ENCODE measurements at places on chromosomes 12 and 14. TPM values are rescaled to one million over a fixed set of nuclear protein-coding genes. Genes with fewer than 3 reads are reported as not detected.

Gene RBM25
- 51.5 TPM for total RNA-seq

Gene ACIN1
- 52.5 TPM for total RNA-seq

Gene MTERF2
- total RNA-seq = 7.7 TPM

Gene NPFF
- total RNA-seq = not detected

Gene KRT77
- 0.96 TPM for total RNA-seq

Gene BDKRB1
- 16.6 TPM for total RNA-seq

Gene ZDHHC22
- 0.24 TPM for total RNA-seq

Gene TMEM63C
- 3.4 TPM for total RNA-seq

Gene ARL1
- total RNA-seq = 82.1 TPM

Gene ANO4
- 1.4 TPM for total RNA-seq

Gene GPRC5A
- total RNA-seq = 42.1 TPM

Gene C3AR1
- 9.6 TPM for total RNA-seq

Gene RHEBL1
- 3.9 TPM for total RNA-seq

Gene FAM181A
- not detected for total RNA-seq

Gene SERPINA9
- 1.4 TPM for total RNA-seq

Gene IKZF4
- total RNA-seq = 4.3 TPM

Gene PSMA6
- total RNA-seq = 117 TPM

Gene SLC7A7
- total RNA-seq = 4.8 TPM

Gene MIPOL1
- 65.0 TPM for total RNA-seq

Gene KRT85
- total RNA-seq = not detected

Gene HCAR1
- 3.4 TPM for total RNA-seq

Gene TAS2R8
- 1.7 TPM for total RNA-seq

Gene LPAR5
- total RNA-seq = 6.3 TPM

Gene LRRIQ1
- 30.8 TPM for total RNA-seq

Gene CIROP
- 0.72 TPM for total RNA-seq

Gene RFX4
- 2.2 TPM for total RNA-seq

Gene CARMIL3
- 1.2 TPM for total RNA-seq

Gene DIABLO
- total RNA-seq = 68.6 TPM

Gene BCAT1
- total RNA-seq = 122 TPM

Gene ESR2
- 1.2 TPM for total RNA-seq

Gene NOVA1
- 51.5 TPM for total RNA-seq

Gene CAND1
- total RNA-seq = 109 TPM

Gene NID2
- 42.4 TPM for total RNA-seq

Gene PRICKLE1
- total RNA-seq = 22.4 TPM

Gene OR6C2
- 11.8 TPM for total RNA-seq

Gene DIO2
- total RNA-seq = 4.8 TPM

Gene DLGAP5
- total RNA-seq = 16.9 TPM

Gene GALNT6
- 6.3 TPM for total RNA-seq

Gene CRIP1
- total RNA-seq = 24.1 TPM

Gene CCDC175
- total RNA-seq = 0.96 TPM

Gene CLEC1A
- total RNA-seq = 3.1 TPM

Gene TMPRSS12
- 1.9 TPM for total RNA-seq

Gene KRT71
- not detected for total RNA-seq

Gene KLRF1
- total RNA-seq = 1.9 TPM

Gene ZC2HC1C
- 0.48 TPM for total RNA-seq

Gene SRRM4
- 0.96 TPM for total RNA-seq

Gene AJUBA
- 69.1 TPM for total RNA-seq

Gene GPR84
- total RNA-seq = 2.9 TPM

Gene GALNT16
- 0.96 TPM for total RNA-seq

Gene TAS2R46
- 17.3 TPM for total RNA-seq

Gene CLEC6A
- 3.9 TPM for total RNA-seq

Gene ZNF219
- total RNA-seq = 43.3 TPM

Gene PTGES3
- total RNA-seq = 72.5 TPM
